CD4-positive, alpha-beta T cell treated with Interleukin-12 subunit alpha and Interleukin-12 subunit beta, for 1 hour (primary cell): ENCODE measurements at places on chromosomes 4 and X.

DNA sequence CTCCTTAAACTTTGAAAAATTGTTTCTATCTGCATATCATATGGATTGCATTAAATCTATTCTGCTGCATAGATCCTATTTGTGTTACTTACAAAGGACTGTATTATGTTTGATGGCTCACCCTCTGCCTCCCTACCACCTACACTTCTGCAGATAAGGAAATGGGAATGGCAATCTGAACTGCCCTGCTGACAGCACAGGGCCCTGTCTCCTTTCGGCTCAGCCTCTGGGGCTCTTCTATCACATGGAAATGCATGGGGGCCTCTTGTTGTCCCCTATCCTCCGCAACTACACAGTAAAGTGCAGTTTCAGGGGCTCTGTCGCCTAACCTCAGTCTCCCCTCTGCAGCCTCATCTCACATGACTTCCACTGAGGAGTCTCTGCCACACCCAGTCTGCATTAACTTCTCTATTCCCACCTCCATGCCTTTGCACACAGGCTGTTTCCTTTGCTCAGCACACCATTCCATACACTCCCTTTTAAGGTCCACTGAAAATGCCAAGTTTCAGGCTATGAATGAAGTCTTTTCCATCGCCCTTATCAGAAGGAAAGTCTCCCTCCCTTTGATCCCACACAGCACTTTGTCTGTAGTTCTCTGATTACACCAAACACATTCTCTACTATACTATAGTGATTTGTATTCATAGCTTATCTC is 12.5 kb downstream of the RELL1 start:
- no peak for DNase-seq

DNA sequence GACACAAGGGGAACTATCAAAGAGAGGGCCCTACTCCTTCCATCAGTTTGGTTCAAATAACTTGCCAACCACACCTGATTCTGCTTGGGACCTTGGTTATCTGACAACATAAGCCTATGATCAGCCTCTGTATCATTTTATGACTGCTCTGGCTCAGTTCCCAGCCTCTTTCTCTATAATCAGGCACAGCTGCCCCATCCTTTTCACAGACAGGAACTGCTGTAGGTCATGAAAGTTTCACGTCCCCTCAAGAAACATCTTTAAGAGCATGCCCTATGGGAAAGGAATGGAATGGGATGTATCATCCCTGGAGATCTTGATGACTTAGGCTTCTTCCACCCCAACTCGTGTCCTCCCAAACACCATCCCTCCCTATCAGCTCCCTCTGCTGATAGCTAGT is 243.4 kb downstream of the AR start:
- DNase-seq = no peak

- DNase-seq = no peak
Observed at GRCh38 chr4:133130171-133130570, 18.9 kb upstream of the PCDH10 start.

GRCh38 chr4:23856630-23857029 is 33.2 kb downstream of the PPARGC1A start:
- DNase-seq = no peak

DNA sequence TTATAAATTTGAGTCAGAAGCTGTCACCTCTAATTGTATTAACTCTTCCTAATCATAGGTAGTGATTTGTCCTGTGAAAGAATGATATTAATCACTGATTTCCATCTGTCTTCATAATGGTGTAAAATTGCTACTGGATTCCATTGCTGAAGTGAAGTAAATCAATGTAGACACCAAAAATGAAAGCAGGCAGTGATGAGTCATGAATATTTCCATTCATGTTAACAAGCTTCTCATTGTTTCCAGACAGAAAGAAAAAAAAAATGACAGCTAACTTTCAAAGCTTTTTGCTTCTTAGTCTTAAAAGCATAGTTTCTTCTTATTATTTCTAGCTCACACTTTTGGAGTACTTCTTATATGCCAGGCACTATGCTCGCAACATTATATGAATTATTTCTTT is 21.5 kb downstream of the FAM114A1 start:
- peak; percentile 4 for DNase-seq
